ENCODE measurements at places on chromosomes 16 and 17.

DNA sequence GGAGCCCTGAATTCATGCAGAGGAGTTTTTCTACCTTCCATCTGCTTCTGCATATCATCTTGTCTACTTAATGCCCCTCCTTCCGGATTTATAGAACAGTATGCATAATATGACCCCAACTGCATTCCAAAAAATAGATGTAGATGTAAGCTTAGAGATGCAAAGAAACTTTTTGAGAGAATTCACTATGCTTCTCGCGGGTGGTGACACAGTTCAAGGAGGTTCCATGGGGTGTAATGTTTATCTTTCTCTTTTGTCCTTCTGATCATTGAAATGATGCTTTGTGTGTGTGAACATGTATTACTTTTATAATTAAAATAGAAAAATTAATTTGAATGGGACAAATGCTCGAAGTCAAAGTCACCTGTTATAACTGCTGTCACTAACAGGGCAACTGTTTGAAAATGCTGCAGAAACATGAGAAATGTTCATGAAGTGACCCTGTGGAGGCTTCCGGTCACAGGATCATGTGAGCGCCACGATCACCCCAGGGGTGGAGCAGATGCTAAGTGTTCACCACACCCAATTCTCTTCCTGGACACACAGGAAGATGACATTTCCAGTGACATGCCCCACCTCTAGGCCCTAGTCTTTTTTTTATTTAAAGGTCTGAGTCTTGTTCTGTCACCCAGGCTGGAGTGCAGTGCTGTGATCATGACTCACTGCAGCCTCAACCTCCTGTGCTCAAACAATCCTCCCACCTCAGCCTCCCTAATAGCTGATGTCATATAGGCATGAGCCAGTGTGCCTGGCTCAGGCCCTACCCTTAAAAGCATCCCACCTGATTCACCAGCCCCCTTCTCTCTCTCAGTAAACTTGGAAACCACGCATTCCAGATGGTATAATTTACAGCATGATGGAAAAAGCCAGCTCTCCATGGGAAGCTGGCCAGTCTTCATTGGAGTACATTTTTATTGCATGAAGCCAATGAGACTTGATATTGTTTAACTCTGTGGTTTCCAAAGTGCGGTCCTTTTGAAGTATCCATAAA lies 21.0 kb upstream of the AGRP start:
- no peak for DNase-seq

- DNase-seq, result no peak
Observed at GRCh38 chr16:54048586-54049495, 237.7 kb downstream of the IRX3 start.

GRCh38 chr17:58308173-58308984 lies 20.2 kb downstream of the TSPOAP1 start:
- DNase-seq, result no peak

- no peak for DNase-seq
Observed at GRCh38 chr16:67039260-67040020, 10.5 kb downstream of the CBFB start.

- no peak for DNase-seq
Observed at GRCh38 chr16:15542734-15543347, 100.1 kb downstream of the MARF1 start.

DNA sequence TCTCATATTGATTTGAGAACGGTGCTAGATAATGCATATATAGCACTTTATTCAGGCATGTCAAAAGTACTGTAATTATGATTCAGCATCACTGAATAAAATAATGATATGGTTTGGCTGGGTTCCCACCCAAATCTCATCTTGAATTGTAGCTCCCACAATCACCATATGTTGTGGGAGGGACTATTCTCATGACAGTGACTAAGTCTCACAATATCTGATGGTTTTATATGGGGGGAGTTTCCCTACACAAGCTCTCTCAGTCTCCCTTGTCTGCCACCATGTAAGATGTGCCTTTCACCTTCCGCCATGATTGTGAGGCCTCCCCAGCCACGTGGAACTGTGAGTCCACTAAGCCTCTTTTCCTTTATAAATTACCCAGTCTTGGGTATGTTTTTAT lies 25.6 kb upstream of the LONP2 start:
- DNase-seq, result no peak

GRCh38 chr16:17299790-17300189 lies 171.0 kb downstream of the XYLT1 start:
- no peak for DNase-seq

DNA sequence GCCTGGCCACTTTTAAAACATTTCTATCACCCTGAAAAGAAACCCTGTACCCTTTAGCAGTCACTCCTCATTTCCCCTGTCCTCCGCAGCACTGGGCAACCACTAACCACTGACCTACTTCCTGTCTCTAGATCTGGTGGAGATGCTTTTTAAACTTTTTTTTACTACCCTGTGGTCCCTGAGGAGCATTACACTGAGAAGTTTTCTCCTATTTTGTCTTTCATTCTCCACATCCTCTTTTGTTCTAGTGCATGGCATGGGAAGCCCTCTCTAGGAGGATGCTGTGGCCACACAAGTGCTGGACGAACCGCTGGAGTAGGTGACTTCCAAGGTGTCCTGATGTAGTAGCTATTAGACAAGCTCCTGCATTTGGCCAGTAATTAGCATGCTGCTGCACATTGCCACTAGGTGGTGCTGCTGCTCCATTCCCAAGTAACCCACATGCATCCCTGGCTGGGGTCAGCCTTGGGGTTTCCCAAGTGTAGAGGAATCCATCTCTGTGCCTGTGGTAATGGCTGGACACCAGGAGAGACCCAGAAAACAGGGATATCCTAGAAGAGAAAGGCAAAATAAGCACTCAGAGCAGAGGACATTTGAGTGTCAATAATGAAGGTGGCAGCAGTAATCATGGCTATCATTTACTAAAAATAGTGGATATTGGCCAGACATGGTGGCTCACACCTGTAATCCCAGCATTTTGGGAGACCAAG lies 143.8 kb upstream of the CRHR1 start:
- peak; percentile 36 for DNase-seq

- DNase-seq, result peak; percentile 36
Observed at GRCh38 chr17:79838522-79839274, 542 bp downstream of the CBX4 start.

DNA sequence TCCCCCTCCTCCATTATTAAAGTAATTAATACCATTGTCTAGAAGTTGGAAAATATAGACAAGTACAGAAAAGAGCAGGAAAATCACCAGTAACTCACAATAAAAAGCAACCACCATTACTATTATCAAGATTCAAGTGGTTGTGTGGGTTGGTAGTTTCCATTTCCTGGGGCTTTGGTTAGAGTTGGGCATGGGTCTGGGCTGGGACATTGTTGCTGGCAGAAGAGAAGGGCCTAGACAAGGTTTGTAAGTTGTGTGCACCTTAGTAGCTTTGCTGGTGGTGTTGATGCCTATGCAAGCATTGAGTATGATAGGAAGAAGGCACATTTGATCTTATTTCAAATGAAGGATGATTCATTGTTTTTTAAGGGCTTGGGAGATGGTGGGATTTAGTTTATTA lies 25.4 kb upstream of the NFATC3 start:
- no peak for DNase-seq

Measured in T-helper 22 cell (primary cell).